ENCODE measurements at places on chromosomes 6 and 20. TPM values are rescaled to one million over a fixed set of nuclear protein-coding genes. Genes with fewer than 3 reads are reported as not detected.

Gene MYT1
- not detected for total RNA-seq

Gene DACT2
- total RNA-seq, result not detected

Gene ANGPT4
- total RNA-seq, result not detected

Gene OXT
- not detected for total RNA-seq

Gene SOD2
- total RNA-seq, result 192 TPM

Gene INSM1
- not detected for total RNA-seq

Gene AVP
- not detected for total RNA-seq

Gene VSTM2L
- 1.8 TPM for total RNA-seq

Gene C2
- total RNA-seq, result not detected

Gene MUCL3
- total RNA-seq, result not detected

Gene MAP3K4
- 15.5 TPM for total RNA-seq

Gene FNDC11
- 0.80 TPM for total RNA-seq

Gene LRRC73
- not detected for total RNA-seq

Gene EPPIN
- not detected for total RNA-seq

Gene ZBTB9
- total RNA-seq, result 4.1 TPM

Gene RTF2
- total RNA-seq, result 64.8 TPM

Gene TPBG
- 9.5 TPM for total RNA-seq

Gene SLC22A2
- total RNA-seq, result not detected

Gene DYNLT2
- total RNA-seq, result 0.74 TPM

Gene BMP2
- total RNA-seq, result 37.5 TPM

Gene ARFGEF3
- total RNA-seq, result 5.3 TPM

Gene RPS10
- total RNA-seq, result 3,812 TPM

Gene BCAS1
- not detected for total RNA-seq

Gene CRISP2
- total RNA-seq, result not detected

Gene HCK
- total RNA-seq, result not detected

Gene EFHC1
- 12.6 TPM for total RNA-seq

Gene PDYN
- not detected for total RNA-seq

Gene GPR6
- total RNA-seq, result not detected

Gene GABRR1
- total RNA-seq, result not detected

Gene FERMT1
- 4.0 TPM for total RNA-seq

Gene MYLK2
- 1.4 TPM for total RNA-seq

Gene LAMA2
- total RNA-seq, result 0.59 TPM

Gene HLA-DRA
- not detected for total RNA-seq

Gene SMOC2
- not detected for total RNA-seq

All from mammary microvascular endothelial cell (primary cell).